ENCODE measurements at places on chromosomes 12 and 14.

- no peak for DNase-seq
Observed at GRCh38 chr14:65297744-65298143, 114.8 kb upstream of the FUT8 start.

DNA sequence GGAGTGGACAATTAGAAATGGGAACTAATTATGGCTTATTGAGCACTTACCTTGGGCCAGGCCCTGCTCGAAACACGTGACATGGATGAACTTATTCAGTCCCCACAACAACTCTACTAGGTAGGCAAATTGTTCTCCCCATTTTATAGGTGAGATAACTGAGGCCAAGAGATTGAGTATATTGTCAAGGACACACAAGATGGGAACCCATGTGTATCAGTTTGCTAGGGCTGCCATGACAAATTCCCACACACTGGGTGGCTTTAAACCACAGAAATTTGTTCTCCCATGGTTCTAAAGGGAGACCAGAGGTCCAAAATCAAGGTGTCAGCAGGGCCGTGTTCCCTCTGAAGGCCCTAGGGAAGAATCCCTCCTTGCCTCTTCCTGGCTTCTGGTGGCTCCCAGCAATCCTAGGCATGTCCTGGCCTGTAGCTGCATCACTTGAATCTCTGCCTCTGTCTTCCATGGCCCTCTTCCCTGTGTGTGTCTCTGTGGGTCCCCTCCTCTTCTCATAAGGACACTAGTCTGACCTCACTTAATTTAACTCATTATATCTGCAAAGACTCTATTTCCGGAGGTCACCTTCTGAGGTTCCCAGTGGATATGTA, 128.8 kb downstream of the CHST11 start:
- no peak for DNase-seq

DNA sequence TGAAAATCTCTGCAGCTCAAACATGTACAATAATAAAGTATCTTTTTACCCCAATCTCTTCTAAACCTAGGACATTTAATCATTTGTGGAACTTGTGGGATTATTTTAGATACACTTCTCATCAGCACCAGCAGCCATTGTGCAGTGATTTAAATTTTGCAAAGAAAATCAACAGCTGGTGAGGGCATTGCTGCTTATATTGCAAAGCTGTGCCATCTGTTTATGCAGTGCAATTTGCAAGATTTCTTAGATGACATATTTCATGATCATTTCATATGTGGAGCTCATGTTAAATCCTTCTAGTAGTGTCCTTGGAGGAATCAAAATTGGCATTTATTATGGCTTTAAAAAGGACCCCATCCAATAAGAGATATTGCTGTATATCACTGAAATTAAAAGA, 320.7 kb downstream of the BTG1 start:
- no peak for DNase-seq

DNA sequence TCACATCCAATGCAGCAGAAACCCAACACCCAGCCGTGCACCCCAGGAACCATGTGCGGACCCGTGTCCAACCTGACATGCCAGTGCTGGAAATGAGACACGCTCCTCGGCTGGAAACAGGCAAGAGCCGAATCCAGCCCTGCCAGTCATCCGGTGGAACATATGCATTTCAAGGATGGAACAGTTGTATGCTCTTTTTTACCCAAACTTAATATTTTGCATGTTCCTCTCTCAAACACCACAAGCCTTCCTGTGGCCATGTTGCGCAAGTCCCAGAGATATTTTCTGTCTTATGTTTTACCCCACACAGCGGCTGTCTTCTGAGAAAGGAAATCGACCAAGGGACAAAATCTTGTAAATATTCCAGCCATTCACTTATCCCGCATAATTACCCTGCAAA, 196.9 kb downstream of the BCL11B start:
- DNase-seq: no peak

GRCh38 chr12:51752234-51752889, 96.2 kb downstream of the FIGNL2 start:
- no peak for DNase-seq

DNA sequence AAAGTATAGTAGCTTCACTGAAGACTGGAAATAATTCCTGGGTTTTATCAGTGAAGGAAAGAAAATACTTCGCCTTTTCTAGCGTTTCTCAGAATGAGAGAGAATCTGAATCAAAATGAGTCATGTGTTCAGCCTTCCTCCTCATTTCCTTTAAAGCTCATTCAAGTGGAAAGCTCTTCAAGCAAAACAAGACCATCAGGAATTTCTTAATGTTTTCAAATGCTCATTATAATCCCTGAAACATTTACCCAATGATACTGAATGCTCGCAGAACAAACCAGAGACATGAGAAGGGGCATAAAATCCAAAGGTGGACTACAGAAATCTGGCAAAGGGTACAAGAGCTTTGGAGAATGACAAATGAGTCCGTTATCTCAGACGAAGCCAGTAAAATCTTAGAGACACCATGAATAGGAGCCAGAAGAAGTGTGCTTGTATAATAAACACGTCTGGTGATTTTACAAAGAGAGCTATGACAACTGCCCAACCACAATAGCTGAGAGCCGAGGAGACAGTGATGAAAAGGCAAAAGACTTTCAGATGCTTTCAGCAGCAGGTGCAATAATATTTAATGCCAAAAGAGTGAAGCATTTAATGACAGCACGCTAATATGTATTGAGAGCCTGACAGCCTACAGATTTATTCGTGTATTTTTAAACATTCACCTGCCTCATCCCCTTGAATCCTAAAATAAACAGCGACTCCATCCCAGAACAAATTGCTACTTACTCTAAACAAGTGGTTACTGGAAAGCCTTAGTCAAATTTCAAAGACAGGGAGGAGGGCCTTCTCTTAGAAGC, 19.0 kb downstream of the SPRING1 start:
- no peak for DNase-seq

DNA sequence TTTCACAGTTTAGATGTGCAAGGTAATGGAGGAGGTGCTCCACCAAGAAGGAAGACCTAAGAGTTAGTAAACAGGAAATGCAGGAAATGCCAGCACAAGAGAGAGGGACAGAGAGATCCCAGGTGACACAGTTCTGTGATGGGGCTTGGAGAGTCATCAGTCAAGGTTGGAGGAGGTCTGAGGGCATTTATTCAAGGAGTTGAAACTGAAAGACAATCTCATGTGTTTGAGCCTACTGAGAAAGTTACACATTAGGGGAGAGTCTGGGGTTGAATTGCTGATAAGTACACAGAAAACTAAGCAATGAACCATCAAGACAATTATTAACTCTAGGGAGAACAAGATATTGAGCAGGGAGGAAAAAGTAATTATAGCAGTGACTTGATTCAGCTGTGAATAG, 138.5 kb downstream of the ANO6 start:
- no peak for DNase-seq

DNA sequence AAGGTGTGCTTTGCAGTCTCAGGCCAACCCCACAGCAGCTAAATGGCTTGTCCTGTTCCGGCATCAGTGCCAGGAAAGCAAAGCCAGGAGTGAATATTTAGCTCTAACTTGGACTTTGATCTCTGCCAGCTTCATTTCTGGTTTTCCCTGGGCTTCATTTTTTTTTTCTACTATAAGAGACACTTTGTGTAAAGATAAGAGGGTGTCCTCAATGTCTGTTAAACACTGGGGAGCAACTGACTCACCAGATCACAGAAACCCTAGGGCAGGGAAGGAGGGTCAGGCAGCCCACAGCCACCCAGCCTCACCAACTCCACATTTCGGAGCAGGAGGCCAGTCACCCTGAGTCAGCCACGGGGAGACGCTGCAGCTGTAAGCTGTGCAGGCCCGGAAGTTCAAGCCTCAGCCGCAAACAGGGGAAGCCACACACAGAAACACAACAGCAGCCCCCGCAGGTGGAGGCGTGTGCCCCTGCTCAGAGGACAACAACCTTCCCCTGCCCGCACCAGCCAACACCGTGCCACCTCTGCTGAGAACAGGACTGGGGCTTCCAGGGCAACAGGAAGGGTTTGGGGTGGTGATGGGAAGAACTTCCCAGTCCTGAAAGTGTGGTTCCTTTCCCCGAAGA, 6.3 kb downstream of the TNFRSF1A start:
- DNase-seq: peak; percentile 89

- DNase-seq: no peak
Observed at GRCh38 chr12:41439801-41440200, 251.7 kb downstream of the PDZRN4 start.

DNA sequence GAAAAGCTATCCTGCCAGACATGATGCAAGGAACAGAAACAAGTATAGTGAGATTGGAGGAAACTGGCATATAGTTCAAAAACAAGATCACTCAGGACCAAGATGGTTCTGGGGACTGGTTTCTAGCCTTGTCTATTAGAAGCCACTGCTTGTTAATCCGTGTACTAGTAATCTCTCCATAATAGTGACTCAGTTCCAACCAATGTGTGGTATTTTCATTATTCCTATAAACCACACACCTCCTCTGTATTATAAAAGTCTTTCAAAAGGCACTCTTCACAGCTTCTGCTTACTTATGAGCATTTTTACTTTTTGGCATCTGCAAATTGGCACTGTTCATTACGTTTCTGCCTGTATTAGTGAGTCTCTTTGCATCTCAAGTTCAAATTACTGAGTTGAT, 140.3 kb downstream of the SLC6A15 start:
- no peak for DNase-seq

GRCh38 chr12:68784015-68784414, 24.0 kb upstream of the MDM2 start:
- DNase-seq: no peak

GRCh38 chr12:106791531-106791930, 17.0 kb downstream of the RIC8B start:
- DNase-seq: no peak

DNA sequence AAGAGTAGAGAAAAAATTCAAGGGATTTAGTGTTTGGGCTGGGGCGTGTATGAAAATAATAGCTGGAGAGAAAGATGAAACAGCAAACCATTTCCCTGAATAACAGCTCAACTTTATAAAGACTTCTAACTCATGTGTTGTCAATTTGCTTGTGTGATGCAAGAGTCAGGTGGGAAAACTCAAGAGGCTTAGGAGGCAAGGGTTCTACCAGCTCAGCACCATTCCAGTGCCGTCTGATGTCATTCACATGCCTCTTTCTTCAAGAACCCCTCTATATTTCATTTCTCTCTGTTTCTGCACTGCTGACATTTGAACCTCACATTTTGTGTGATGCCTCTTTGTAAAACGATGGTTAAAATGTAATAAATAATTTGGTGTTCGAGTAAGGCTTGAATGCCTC, 192.2 kb downstream of the PRKD1 start:
- DNase-seq: no peak

- no peak for DNase-seq
Observed at GRCh38 chr12:45483571-45483970, 245.9 kb upstream of the ARID2 start.

DNA sequence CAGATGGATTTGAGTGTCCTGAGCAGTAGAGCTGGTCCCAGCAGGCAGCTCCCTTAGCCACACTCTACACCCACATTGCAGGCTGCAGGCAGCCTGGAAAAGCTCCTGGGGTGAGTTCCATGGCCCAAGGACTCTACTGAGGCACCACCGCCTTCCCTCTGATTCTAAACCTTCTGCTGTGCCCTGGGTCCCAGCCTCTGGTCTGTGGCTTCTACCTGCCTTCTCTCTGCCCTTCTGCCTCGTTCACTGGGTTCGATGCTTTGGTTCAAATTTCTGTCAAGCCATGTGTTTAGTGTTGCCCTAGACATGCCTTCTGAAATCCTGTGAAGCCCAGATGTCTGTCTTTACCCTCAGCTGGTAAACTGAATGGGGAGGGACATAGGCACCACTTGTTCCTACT, 1.5 kb upstream of the FGF6 start:
- DNase-seq: no peak

GRCh38 chr14:54138024-54138353, 181.4 kb upstream of the BMP4 start:
- DNase-seq: no peak

DNA sequence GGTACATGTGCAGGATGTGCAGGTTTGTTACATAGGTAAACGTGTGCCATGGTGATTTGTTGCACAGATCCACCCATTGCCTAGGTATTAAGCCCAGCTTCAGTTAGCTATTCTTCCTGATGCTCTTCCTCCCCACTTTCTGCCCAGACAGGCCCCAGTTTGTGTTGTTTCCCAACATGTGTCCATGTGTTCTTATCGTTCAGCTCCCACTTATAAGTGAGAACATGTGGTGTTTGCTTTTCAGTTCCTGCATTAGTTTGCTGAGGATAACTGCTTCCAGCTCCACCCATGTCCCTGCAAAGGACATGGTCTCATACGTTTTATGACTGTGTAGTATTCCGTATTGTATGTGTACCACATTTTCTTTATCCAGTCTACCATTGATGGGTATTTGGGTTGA, 251.7 kb upstream of the NOVA1 start:
- no peak for DNase-seq

DNA sequence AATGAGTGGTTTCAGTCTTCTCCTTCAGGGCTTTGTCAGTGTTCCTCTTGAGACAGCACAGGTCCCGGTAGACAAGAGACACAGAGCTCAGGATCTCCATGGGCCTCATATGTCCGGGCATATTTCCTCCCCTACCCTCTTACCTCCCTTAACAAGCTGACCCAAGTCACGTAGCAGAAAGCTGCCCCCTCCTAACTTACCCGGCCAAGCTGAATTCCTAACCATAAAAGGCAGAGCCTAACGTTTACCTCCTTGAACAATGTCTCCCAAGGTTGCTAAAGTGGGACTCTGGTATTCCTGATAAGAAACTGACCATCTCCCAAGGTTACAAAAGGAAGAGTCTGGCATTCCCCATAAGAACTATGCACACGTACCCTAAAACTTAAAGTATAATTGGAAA, 182.2 kb upstream of the USP15 start:
- DNase-seq: no peak

DNA sequence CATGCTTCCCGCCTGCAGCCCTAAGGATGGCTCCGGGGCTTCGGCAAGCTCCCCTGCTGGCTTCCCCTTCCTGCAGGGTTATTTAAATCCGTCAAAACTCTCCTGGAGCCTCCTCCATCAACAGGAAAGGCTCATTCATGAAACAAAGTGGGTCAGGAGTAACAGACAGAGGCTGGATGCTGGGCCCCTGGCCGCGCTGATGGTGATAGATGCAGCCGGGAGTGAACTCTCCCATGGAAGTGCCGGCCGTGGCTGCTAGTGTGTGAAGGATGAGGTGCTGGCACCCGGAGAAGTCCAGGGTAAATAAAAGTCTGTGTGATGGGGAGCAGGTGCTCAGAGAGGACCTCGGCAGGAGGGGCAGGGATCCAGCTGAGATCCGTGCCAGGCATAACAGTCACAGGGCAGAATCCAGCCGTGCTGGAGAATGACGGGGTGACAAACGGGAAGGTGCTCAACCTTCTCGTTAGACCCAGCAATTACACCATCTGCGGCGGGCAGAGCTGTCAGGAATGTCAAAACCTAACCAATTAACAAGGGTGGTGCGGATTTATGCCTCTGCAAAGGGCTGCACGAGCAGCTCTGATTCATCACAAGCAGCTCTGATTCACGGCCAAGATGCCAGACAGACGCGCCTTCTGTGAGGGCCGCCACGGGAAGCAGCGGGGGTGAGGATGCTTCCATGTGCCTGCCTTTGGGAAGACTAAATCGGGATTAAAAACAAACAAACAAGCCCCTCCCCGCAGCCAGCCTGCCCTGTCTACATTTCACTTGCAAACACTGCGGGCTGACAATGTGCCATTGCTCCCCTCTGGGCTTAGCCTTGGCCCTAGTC, 55.6 kb downstream of the SYNE3 start:
- peak; percentile 70 for DNase-seq
